RPMI8226 (cell line): ENCODE measurements at places on chromosomes 4 and X.

DNA sequence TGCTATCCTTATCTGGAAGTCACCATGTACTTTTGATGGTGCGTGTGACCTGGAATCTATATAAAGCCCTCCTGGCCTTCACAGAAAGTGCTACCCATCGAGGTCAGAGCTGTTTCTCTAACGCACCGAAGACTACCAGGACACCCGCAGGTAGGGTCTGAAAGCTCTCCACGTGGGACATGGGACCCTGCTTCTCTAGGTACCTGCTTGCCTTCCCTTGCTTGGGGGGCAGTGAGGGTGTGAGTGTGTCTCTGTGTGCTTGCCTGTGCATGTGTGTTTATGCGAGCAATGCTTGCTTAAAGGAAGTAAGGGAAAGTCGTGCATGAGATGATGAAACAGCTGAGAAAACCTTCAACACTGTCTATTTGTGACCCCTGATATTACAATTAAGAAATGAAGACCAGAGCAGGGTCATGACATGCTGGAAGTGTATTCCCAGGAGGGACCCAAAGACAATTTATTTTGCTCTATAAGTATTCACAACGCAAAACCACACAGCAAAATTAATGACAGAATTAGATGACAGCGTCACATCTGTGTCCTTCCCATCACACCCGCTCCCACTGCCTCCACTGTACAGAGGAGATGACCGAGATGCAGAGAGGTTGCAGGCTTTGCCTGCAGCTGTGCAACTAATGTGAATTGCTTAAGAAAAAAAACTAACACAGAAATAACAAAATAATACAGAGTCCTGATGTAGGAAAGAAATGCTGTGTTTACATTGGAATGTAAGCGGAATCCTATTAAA, 76.4 kb upstream of the HELT start:
- no peak for DNase-seq

DNA sequence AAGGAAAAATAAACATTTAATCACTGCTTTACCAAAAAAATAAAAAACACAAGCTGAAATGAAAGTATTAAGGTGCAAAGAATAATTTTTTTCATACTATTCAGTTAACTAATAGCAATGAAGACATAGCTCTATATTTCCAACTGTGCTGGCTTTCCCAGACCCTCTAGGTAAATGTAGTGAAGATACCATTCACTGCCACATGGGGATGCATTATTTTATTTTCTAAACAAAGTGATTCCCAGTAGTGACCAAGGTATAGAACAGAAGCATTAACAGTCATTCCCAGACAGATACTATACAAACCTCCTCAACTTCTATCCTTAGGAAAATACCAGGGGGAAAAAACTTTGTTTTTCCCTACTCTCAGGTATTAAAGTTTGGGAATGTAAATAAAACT, 39.4 kb downstream of the ANTXR2 start:
- no peak for DNase-seq

GRCh38 chr4:169756971-169757574, 671 bp downstream of the HPF1 start:
- DNase-seq: peak; percentile 6

- no peak for DNase-seq
These were observed 4.7 kb downstream of the MGARP start for GRCh38 chr4:139275281-139275735.

- no peak for DNase-seq
These were observed 60.4 kb downstream of the JADE1 start for GRCh38 chr4:128869776-128870509.

DNA sequence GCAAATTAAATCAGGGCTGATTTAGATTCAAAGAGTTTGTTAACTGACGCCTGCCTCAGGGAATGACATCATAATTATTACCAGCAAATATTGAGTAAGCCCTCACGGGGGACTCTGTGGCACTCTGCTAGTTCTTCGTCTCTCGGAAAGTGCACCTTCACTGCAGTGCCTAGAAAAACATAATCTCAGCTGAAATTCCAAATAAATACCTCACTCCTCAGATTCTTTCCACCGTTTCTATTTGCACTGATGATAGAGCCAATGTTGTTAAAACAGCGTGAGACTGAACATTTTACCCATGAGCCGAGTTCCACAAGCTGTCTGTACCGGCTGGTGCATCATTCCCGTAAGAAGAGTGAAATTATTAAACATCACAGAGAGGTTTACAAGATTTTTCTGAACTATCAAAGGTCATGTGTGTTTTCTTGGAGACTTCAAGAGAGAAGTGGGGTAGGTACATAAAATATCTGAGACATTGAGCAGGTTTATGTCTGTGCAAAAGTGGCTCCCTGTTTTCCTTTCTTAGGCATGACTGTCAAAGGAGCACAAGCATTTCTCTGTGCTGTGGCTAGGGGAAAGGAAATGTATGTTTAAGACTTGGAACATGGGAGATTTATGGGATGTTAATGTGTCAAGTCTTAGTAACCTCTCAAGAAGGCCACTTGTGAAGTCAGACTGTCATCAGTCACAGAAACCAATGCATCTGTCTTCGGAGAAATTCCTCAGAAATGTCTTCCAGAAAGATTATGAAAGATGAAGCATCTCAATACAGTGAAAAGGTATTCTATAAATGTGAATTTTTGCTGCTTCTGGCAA, 119.6 kb downstream of the CBLL2 start:
- DNase-seq: no peak

DNA sequence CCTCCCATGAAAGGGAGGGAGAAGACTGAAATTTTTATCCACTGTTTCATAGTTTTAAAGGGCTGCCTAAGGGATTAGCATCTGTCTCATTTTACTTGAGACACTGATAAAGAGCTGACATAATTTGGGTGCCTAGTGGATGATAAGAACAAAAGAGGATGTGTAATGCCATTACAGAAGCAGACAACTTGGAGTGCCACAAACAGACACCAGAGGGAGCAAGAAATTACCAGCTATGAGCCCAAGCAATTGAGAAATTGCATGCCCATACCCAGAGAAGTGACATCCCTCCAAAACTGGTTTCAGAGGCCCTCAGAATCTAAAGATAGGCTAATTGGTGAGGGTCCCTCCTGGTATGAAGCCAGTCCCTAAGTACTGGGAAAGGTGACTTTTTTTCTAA, 38.5 kb upstream of the POU3F4 start:
- peak; percentile 17 for DNase-seq

DNA sequence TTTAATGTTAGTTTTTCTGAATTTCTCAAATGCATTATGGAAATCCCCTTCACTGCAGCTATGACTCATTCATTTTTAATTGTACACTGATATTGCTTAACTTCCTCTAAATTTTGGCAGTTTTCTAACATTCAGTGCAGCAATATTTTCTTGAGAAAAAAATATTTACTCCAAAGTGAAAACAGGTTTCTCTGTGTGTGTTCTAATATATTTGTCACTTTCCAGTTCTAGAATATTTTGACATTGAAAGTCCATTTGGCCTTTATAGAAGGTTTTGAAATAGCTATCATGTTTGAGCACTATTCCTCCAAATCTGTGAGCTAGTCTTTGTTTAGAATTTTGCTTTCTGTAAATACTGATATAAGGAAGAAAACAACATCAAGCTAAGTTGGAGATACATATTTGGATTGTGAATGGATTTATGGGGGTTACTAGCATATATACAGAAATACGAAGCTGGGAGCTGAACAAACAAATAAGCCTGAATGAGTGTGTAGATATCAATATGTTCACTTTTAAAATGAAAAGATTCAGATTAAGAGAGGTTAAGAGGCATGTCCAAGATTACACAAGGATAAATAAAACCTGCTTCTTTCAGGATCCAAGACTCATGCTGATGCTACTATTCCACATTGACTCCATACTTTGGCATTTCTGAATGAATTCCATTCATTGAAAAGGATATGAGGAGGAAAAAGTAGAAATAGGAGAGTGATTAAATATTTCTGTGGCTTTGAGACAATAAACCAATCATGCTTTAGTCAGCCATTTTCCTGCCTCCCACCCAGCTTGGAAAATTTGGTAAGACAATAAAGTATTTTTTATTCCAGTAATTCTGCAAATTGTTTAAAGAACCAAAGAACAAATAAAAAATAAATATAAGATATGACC, 57.3 kb upstream of the SLIT2 start:
- no peak for DNase-seq
